ENCODE measurements at places on chromosomes 12 and 14.

GRCh38 chr12:124620606-124621295 lies 53.3 kb upstream of the NCOR2 start:
- DNase-seq: no peak

- DNase-seq: no peak
Observed at GRCh38 chr12:46608431-46609272, 217.1 kb downstream of the SLC38A4 start.

DNA sequence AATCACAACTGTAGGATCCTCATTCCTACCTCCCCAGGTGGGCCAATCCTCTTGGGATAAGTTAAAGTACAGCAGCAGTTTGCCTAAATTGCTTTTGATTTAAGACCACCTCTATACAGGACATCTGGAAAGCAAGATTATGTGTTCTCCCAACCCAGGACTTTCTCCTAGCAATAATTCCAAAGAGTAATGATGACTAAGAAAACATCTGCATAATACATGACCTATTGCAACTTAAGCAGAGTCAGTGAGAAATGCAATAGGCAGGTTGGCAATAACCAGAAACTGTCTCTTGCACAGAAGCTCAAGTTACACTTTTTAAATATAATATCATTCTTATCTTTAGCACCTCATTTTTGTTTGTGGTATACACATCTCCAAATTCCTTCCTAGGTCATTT lies 275.4 kb downstream of the TRHDE start:
- DNase-seq: no peak

DNA sequence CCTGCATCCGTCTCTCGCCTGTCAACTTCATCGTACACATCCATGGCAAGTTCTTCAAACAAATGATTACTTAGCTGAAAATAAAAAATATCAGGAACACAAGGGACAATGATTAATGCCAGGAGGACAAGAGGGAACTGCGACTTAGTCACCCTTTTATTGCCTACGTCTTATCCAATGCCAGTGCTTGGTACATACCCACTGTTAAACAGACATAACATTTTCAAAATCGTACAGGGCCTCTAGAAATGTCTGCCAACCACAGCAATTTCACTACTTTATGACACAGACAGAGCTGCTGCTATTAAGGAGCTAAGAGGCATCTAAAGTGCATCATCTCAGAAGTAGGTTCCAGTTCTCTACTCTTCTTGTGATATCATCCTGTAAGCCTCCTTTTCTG lies 34.6 kb downstream of the GIT2 start:
- DNase-seq: no peak

All from globus pallidus (tissue), 1 donor.